ENCODE measurements at places on chromosomes 7 and 10. TPM values are rescaled to one million over a fixed set of nuclear protein-coding genes. Genes with fewer than 3 reads are reported as not detected.

- DNase-seq: no peak
Observed at GRCh38 chr7:44976746-44977196, 2.0 kb downstream of the MYO1G start.

DNA sequence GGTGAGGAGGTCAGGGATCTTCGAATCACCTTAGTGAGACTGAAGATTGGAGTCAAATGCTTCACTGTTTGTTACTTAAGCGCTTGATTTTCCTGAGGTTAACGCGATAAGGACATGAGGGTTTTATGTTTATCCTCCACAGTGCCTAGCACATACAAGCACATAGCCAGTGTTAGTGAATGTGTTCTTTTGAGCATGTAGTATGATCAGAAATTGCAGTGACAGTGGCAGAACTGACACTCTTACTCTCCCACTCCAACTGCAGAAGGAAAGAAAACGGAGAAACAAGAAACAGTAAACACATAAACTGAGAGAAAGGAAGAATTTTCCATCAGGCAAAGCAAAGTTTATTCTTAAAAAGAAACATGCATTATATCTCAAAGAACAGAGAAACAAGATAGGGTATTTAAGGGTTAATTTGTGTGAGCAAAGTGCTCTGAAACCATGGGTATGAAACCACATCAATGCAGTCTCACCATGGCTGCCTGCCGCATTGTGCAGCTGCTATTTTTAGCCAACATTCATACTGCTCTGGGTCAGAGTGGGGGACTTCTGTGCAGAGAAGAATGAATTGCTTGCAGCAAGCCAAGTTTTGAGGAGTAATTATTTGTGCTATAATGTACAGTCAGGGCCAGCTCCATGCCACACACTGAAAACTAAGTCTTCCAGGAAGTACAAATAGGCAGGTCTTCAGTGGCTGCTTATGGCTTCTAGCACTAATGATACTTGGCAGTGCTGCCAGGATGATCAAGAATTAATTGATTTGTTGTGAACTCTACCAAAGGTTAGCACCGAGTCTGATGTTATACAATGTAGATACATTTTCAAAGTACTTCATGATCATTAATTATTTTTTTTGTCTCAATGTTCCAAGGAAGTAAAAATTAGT is 152.0 kb downstream of the MACC1 start:
- no peak for DNase-seq

GRCh38 chr10:84531396-84531795 is 203.0 kb downstream of the CCSER2 start:
- no peak for DNase-seq

DNA sequence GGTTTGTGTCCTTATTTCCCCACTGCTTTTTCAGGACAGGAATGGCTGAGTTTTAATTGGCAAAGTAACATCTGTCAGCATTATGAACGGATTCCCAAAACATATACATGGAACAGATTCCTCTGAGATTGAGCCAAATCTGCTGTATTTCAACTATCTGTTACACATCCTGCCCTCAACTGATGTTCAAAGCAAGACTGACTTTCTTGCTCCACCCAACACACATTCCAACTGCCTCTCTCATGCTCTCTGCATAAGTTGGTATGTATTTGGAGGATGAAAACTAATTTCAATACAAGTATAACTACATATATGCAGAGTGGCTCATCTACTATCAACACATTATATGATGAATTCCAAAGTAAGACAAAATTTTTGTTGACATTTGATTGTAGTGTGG is 342.2 kb downstream of the GATA3 start:
- no peak for DNase-seq

The SPDYE1 gene
- not detected for total RNA-seq

The TACC2 gene
- not detected for total RNA-seq

Measured in T-cell (primary cell).